ENCODE measurements at places on chromosomes 6 and 20. TPM values are rescaled to one million over a fixed set of nuclear protein-coding genes. Genes with fewer than 3 reads are reported as not detected.
A peak's percentile ranks its signal among the peaks of the same experiment; 100 is the strongest.

POM121L2 gene
- not detected for polyA plus RNA-seq

NKX2-4 gene
- not detected for polyA plus RNA-seq

LIME1 gene
- polyA plus RNA-seq, result 4.6 TPM

SNAI1 gene
- 10.7 TPM for polyA plus RNA-seq

TAGAP gene
- 1.0 TPM for polyA plus RNA-seq

TCF21 gene
- not detected for polyA plus RNA-seq

APCDD1L gene
- polyA plus RNA-seq, result 5.9 TPM

SLC52A3 gene
- polyA plus RNA-seq, result 0.24 TPM

MAFB gene
- polyA plus RNA-seq, result 8.9 TPM

AVP gene
- polyA plus RNA-seq, result not detected

PNPLA1 gene
- 0.06 TPM for polyA plus RNA-seq

SLC22A2 gene
- polyA plus RNA-seq, result not detected

ZNF334 gene
- 11.2 TPM for polyA plus RNA-seq

CHRNA4 gene
- 0.46 TPM for polyA plus RNA-seq

SLC17A9 gene
- 0.54 TPM for polyA plus RNA-seq

SSTR4 gene
- not detected for polyA plus RNA-seq

TUBB2A gene
- 75.7 TPM for polyA plus RNA-seq

GRCh38 chr6:87826424-87826823 is 124.4 kb upstream of the AKIRIN2 start:
- DNase-seq, result no peak

GRCh38 chr6:44666324-44666723 is 278.8 kb downstream of the CDC5L start:
- DNase-seq, result no peak

GRCh38 chr20:11047559-11047958 is 373.8 kb upstream of the JAG1 start:
- no peak for DNase-seq

DNA sequence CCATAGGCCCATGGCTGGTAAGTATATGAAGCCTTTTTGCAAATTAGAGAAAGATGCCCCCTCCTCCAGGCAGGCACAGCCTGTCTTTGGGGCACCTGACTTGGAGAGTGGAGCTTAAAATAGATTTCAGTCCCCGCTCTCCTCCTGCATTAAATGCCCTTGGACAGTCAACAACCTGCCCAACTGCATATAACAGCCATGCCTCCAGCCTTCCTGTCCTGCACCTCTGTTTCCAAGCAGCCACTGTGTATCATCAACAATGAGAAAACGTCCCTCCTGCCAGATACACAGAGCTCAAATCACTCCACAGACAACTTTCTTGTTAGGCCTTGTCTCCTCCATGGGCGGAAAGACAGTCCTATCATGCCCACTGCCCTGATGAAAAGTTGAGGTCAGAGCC is 3.4 kb downstream of the CDH22 start:
- DNase-seq, result no peak

DNA sequence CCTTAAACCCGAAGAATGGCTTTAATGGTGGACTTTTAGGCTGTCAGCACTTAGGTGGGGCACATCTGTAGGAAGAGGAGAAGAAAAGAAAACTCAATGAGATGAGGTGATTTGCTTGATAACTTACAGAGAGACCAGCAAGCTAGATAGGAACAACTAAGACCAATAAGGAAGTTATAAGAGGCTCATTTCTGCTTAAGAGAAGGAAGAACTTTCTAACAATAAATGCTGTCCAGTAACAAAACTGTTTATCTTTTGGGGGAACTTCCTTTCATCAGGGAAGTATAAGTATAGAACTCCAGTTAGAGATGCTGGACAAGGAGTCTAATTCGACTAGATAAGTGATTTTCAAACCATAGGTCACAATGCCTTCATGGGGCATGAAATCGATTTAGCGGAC is 107.2 kb upstream of the SIRPA start:
- DNase-seq, result no peak

GRCh38 chr6:131694832-131695426 is 6.3 kb downstream of the OR2A4 start:
- DNase-seq, result peak; percentile 58

DNA sequence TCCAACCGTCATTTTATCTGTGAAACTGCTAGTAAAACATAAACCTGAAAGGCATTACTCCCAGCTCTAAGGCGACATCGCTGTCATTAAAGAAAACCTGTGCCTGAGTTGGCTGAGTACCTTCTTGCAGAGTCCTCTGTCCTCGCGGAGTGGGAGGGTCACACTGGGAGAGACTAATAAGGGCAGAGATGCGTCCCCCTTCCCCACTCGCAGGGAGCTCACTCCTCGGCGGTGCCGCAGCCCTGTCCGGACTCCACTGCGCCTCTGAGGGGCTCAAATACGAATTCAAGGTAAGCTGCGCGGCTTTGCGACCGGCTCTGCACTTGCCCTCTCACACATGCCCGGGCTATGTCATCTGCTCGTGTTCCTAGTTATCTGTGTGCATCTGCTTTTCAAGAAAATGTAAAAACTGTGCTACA is at the start of gene COL19A1:
COL19A1 (plus strand) TSS at position 206 of the 419 bp plus-strand sequence. CDS start 13,012 bp downstream, outside the sequence.
- no peak for DNase-seq

- DNase-seq, result no peak
These were observed 30.7 kb upstream of the COL10A1 start for GRCh38 chr6:116156405-116157326.

- no peak for DNase-seq
These were observed 14.9 kb downstream of the ULBP1 start for GRCh38 chr6:149978610-149979009.

DNA sequence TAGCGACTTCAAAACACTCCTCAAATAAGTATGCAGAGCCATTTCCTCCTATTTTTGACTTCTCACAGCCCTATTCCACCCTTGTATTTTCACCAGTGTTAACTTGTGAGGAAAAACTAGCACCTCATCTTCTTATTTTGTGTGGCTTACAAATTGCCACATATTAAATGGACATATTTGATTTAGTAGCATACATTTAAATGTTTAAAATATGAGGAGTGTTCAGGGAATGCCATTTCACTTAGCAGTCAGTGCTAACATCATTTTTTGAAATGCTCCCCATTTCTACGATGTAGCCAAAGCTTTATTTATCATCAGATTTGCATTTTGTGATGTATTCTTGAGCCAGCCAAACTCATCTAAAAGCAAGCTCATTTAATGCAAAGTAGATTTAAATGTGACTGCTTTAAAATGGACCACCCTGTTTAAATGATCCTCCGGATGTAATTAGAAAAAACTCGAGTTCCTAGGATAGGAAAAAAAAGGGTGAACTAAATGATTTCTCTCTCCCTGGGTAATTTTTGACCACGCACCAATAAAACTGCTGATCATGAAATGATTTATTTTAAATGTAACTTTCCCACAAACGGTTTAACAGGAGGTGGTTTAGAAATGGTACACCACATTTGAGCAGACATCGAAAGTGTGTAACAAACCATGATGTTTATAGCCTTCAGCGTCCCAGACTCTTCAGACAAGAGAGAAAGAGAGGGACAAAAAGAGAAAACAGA is 172.6 kb downstream of the CD83 start:
- DNase-seq, result no peak

DNA sequence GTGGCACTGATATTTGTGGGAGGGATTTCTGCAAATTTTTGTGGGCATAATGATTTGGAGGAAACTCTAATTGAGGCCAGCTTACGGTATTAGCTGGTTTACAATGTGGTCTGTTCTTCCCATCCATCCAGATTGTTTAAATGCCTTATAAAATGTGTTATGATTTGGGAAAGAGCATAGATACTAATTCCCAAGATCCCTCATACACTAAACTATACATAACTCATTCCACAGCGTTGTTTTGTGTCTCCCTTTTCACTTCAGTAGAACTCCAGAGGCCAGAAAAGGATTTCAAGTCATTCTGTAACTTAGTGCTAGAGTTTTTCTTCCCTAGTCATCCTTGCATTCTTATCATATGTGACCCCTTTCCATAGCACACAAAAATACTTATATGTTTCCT is 292.6 kb upstream of the NT5E start:
- DNase-seq, result no peak

GRCh38 chr6:5028921-5029320 is 25.1 kb upstream of the RPP40 start:
- DNase-seq, result no peak

DNA sequence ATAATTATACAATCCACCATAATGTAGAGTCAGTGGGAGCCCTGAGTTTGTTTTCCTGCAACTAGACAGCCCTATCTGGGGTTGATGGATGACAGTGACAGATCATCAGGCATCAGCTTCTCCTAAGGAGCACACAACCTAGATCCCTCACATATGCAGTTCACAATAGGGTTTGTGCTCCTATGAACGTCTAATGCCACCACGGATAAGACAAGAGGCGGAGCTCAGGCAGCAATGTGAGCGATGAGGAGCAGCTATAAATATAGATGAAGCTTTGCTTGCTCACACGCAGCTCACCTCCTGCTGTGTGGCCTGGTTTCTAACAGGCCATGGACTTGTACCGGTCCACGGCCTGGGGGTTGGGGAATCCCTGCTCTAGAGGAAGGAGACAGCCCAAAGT is 25.9 kb downstream of the EDEM2 start:
- no peak for DNase-seq

DNA sequence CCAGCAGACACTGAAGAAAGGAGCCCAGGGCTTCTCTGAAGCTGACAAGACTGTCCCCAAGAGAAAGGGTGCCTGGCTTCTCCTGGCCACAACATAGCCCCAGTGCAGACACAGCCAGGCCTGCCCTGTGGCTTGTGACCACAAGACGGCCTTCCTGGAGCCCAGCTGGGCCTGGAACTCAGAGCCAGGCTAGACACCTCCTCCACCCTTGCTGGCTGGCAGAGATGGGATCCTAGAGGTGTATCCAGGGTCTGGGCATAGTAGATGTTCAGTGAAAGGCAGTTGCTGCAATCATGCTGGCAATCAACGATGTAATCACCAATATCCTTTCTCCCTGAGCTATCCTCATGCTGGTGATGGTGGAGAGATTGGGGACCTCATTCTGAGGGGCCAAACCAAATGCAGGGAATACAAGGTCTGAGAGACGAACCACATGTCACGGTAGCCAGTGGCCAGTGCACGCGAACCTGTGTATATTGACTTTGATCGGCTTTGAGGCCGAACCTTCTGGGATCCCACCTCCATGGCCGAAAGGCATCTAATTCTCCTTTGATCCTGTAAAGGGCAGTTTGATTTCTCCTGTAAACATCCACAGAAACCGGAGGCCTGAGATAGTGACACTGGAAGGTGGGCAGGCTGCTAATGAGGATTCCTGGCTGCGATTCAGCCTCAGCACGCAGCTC is 115.2 kb downstream of the PSMB1 start:
- no peak for DNase-seq

DNA sequence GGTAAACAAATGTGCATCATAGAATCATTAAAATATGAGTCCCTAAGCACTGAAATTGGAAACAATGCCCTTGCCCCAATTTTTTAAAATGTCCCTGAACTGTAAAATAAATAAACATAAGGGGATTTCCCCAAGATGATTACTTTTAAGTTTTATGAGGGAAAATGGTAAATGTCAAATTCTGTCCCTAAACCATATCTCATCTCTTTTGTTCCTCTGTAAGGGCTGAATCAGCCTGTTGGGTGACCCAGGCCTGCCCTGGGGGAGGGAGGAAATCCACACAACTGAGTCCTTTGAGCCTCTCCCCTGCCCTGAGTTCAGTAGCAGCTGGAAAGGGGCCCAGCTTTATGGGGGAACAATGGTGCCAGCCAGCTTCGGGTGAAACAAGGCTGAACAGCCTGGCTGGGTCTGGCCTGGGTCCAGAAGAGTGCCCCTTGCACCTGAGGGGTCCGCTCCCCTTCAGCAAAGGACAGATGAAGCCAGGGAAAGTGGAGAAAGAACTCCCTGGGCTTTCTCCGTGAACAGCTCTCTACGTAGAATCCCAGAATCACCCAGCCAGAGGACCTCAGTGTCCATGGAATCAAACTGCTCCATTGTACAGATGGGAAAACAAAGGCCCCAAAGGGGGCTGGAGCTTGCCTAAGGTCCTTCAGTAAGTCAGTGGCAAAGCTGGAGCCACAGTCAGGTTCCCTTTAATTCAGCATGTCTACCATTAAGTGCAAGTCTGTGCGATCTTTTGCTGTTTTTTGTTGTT is 28.2 kb upstream of the ITCH start:
- no peak for DNase-seq

- DNase-seq, result no peak
These were observed 8.5 kb upstream of the TUBB2A start for GRCh38 chr6:3165631-3166534.

DNA sequence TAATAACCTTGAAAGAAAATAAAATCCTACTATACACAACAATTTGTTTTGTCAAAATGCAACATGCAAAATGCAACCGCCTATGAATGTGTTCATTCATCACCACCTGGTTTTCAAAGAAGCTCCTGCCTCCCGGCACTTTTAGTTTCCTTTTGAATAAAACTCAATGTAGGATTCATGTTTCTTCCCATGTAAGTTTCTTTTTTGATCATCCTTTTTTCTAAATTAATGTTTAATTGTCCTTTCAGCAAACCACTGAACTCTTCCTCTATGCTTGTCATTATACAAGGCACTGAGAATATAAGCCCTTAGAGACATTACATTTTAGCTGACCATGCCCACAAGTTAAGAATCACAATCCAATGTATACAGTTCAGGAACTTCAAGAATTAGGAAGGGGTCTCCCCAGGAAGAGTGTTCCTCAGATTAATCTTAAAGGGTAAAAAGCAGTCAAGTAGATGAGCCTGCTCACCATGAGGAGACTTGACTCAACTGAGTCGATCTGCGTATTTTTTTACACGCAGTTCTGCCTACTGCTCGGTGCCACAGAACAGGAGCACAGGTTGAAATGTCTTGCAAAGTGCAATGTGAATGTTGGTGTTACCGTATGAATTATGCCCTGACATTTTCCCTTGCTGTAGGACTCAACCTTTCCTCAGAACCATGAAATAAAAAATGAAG is 7.2 kb upstream of the THEMIS start:
- DNase-seq, result no peak

- DNase-seq, result peak; percentile 20
These were observed 9.4 kb upstream of the FRMD1 start for GRCh38 chr6:168088161-168089053.

- no peak for DNase-seq
These were observed 243.1 kb downstream of the ALDH8A1 start for GRCh38 chr6:134706806-134707205.
